Esophagus muscularis mucosa (tissue), 4 donors: ENCODE measurements at places on chromosomes 12 and 14. TPM values are rescaled to one million over a fixed set of nuclear protein-coding genes. Genes with fewer than 3 reads are reported as not detected.

The PGAM5 gene
- 22.2 TPM for total RNA-seq

DNA sequence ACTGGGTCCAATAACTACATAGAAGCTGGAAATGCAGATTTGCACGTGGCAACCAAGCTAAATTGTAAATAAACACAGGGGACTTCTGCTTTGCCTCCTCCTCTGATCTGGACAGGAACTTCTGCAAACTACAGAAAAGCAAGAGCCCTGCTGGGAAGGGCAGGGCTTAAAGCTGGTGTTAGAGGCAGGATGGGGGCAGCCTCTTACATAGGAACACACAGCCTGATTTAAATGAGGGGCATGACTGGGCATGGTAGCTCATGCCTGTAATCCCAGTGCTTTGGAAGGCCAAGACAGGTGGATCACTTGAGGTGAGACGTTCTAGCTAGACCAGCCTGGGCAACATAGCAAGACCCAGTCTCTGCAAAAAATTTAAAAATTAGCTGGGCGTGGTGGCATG, 46.7 kb downstream of the ERH start:
- no peaks in the 10 kb centered on the region for H3K36me3 ChIP-seq
- DNase-seq: no peak
- peaks cover 16% of the 10 kb centered on the region for H3K4me1 ChIP-seq
- H3K4me3 ChIP-seq: no peak overlapping the region

GRCh38 chr14:99592394-99592793, 11.6 kb downstream of the CCDC85C start:
- H3K27me3 ChIP-seq: no peaks in the 10 kb centered on the region
- H3K4me3 ChIP-seq: no peak overlapping the region
- H3K4me1 ChIP-seq: peaks cover 100% of the 10 kb centered on the region
- no peak for DNase-seq
- peak overlapping the region; percentile 93 for H3K27ac ChIP-seq
- no peaks in the 10 kb centered on the region for H3K36me3 ChIP-seq

DNA sequence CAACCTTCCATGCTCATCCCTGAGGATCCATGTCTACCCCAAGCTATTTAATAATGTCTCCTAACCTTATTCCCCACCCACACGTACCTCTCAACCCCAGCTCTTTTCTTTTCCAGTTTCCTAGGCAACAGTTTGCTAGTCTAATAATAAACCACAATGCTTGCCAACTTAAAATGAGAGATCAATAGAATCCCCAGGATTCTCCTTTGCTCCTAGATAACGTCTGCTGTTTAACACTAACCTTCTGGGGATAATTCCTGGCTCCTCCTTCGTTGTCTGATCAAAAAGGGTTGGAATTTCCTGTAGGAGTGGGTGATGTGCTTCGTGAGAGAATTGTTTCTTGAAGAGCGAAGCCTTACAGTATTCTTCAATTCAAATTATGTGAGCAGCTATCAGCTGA, 42.2 kb upstream of the DBX2 start:
- H3K36me3 ChIP-seq: no peaks in the 10 kb centered on the region
- no peak overlapping the region for H3K4me3 ChIP-seq
- H3K27ac ChIP-seq: no peak overlapping the region
- H3K4me1 ChIP-seq: no peaks in the 10 kb centered on the region
- no peak for DNase-seq
- H3K27me3 ChIP-seq: no peaks in the 10 kb centered on the region

- DNase-seq: peak; percentile 14
- H3K27ac ChIP-seq: no peak overlapping the region
- H3K27me3 ChIP-seq: no peaks in the 10 kb centered on the region
- no peaks in the 10 kb centered on the region for H3K4me1 ChIP-seq
Observed at GRCh38 chr12:49507139-49507538, 31.7 kb upstream of the KCNH3 start.

GRCh38 chr14:68547305-68548193, 245.3 kb downstream of the ZFP36L1 start:
- peak; percentile 96 for DNase-seq
- H3K27me3 ChIP-seq: no peaks in the 10 kb centered on the region
- H3K4me1 ChIP-seq: peaks cover 68% of the 10 kb centered on the region

The CLEC1A gene
- 8.3 TPM for total RNA-seq

The GPRC5D gene
- 0.84 TPM for total RNA-seq

The CD69 gene
- 2.9 TPM for total RNA-seq

GRCh38 chr12:25708661-25709060, 155.6 kb upstream of the LMNTD1 start:
- H3K36me3 ChIP-seq: no peaks in the 10 kb centered on the region
- H3K27me3 ChIP-seq: no peaks in the 10 kb centered on the region
- H3K4me3 ChIP-seq: no peak overlapping the region

GRCh38 chr12:50927766-50928224, 24.5 kb upstream of the HIGD1C start:
- peaks cover 25% of the 10 kb centered on the region for H3K36me3 ChIP-seq
- peaks cover 31% of the 10 kb centered on the region for H3K4me1 ChIP-seq
- DNase-seq: no peak
- no peaks in the 10 kb centered on the region for H3K27me3 ChIP-seq
- peak overlapping the region; percentile 88 for H3K27ac ChIP-seq

- DNase-seq: no peak
- H3K36me3 ChIP-seq: no peaks in the 10 kb centered on the region
Observed at GRCh38 chr12:26935636-26936378, 2.0 kb downstream of the INTS13 start.

DNA sequence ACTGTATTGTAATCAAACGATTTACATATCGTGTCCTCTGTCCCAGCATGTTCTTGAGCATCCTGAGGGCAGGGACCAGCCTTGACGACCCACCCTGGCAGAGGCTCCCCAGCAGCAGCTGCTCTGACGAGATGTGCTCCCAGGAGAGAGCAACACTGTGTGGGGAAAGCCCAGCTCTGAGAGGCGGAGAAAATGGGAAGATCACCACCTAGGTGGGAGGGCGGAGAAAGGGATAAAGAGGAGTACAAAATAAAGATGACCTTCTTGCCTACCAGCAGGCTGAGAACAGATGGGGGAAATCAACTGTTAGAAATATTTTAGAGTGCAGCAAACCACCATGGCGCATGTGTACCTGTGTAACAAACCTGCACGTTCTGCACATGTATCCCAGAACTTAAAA, 71.5 kb upstream of the CAPRIN2 start:
- peaks cover 18% of the 10 kb centered on the region for H3K4me1 ChIP-seq
- no peak overlapping the region for H3K4me3 ChIP-seq
- H3K36me3 ChIP-seq: no peaks in the 10 kb centered on the region
- H3K27ac ChIP-seq: no peak overlapping the region

The KIAA0586 gene
- 17.1 TPM for total RNA-seq

- H3K27me3 ChIP-seq: no peaks in the 10 kb centered on the region
- no peak overlapping the region for H3K27ac ChIP-seq
- H3K36me3 ChIP-seq: no peaks in the 10 kb centered on the region
- peaks cover 32% of the 10 kb centered on the region for H3K4me1 ChIP-seq
- H3K4me3 ChIP-seq: no peak overlapping the region
Observed at GRCh38 chr14:89239023-89239422, 178.0 kb downstream of the FOXN3 start.

- no peaks in the 10 kb centered on the region for H3K36me3 ChIP-seq
- no peak for DNase-seq
- H3K4me3 ChIP-seq: no peak overlapping the region
- H3K4me1 ChIP-seq: peaks cover 1% of the 10 kb centered on the region
Observed at GRCh38 chr12:114221136-114221833, 184.7 kb downstream of the TBX5 start.

DNA sequence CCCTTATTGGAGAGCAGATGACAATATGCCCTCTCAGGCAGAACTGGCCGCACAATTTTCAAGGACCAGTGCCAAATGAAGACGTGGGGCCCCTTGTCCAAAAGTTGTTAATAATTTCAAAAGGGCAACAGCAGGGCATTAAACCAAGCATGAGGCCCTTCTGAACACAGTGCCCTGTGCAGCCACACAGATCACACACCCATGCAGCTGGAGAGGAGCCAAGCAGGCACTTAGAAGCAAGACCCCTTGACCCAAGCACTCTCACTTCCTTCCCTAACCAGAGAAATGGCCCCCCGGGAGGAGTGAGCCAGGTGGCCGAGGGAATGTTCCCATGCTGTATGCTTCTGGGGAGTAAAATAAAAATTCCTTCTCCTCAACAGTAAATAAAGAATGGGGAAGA, 114.0 kb upstream of the TMPO start:
- no peaks in the 10 kb centered on the region for H3K27me3 ChIP-seq
- no peak overlapping the region for H3K27ac ChIP-seq
- no peak for DNase-seq
- no peak overlapping the region for H3K4me3 ChIP-seq
- no peaks in the 10 kb centered on the region for H3K36me3 ChIP-seq

DNA sequence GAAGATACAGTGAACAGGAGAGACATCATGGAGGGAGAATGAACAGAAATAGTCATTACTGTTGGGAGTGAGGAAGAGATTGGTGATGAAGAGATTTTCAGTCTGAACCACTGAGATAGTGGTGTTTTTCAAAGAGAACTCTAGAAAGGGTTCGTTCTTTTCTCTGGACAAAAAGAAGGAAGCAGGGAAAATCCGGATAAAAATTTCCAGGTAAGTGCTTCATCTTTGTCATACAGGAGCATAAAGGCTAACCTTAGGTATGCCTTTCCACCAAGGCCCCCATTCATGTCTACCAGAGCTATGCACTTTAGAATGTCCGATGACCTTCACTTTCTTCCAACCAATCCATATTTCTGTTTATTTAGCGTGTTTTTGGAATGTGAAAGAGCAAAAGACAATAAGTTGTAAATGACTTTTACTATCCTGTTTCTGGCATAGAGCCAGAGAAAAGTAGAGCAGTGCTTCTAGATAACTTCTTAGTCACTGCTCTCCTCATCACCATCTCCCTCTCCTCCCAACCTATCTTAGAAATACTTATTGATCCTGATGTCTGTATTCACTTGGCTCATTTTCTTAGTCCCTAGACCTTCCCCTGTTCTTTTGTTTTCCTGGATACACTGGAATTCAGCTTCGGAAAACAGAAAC, 116.5 kb downstream of the TTC6 start:
- no peak overlapping the region for H3K4me3 ChIP-seq
- DNase-seq: no peak
- H3K27ac ChIP-seq: no peak overlapping the region
- H3K27me3 ChIP-seq: no peaks in the 10 kb centered on the region
- H3K36me3 ChIP-seq: no peaks in the 10 kb centered on the region
